Fibroblast of skin of left quadriceps (primary cell): ENCODE measurements at places on chromosomes 5 and 9.

DNA sequence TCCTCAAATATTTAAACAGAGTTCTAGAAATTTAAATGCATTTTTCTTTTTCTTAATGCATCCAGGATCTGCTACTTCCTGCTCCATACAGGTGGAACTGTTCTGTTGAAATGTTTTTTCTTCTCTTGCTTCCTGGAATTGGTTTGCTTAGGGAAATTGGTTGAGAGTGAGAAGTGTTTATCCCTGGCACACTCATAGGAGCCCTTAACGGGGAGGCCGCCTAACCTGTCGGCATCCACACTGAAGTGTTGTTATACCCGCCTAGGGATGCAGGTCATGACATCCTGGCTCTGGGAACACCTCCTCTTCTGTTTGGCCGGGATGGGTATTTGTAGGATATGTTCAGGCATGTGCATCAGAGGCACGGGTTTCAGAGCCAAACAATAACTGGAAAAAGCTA is 239.7 kb downstream of the GADD45G start:
- DNase-seq: no peak

DNA sequence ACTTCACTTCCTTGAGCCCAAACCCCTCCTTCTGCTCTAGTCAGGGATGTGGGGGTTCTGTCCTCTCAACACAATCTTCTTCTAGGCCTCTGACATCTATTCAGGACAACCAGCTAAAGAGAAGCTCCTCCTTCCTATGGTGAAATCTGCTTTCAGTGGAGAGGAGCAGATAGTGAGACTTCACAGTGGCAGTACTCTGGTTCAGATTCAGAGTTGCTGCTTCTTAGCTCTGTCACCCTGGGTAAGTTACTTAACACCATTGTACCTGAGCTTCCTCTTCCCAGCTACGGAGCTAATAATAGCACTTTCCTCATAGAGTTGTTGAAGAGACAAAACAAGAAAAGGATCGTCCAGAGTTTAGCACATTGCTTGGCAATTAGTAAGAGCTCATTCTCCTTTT is 77.3 kb upstream of the LARP1 start:
- no peak for DNase-seq

- peak; percentile 28 for DNase-seq
Measured at GRCh38 chr9:93642961-93643360, 66.6 kb downstream of the PHF2 start.

DNA sequence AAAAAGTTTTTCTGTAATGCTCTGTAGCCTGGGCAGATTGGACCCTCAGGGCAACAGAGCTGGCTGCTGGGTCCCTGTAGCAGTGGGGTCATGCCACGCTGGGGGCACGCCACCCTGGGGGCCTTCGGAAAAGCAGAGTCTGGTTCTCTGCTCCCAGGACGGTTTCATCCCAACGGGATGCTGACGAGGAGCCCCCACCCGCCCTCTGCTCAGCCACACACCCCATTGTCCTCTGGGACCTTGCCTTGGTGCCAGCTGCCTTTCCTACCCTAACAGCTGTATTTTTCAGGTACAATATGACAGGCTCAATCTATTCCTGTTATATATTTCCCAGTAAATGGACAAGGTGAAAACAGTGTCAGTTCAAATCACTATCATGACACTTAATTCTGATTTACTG is 29.0 kb upstream of the MVB12B start:
- no peak for DNase-seq

GRCh38 chr9:5976674-5977397 is 38.6 kb downstream of the RANBP6 start:
- DNase-seq: no peak

GRCh38 chr9:132016456-132016855 is 63.2 kb downstream of the MED27 start:
- no peak for DNase-seq

DNA sequence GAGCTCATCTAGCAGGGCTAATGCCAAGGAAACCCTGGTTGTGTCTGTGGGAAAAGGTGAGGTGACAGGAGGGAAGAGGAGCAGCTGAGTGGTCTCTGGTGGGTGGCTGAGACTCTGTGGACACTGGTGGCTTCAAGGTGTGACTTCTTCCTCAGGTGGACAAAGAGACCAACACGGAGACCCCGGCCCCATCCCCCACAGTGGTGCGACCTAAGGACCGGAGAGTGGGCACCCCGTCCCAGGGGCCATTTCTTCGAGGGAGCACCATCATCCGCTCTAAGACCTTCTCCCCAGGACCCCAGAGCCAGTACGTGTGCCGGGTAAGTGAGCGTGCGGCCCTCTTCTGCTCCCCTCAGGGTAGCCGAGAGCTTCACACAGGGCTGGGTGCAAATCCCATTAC is 31.1 kb upstream of the RARS1 start:
- no peak for DNase-seq

DNA sequence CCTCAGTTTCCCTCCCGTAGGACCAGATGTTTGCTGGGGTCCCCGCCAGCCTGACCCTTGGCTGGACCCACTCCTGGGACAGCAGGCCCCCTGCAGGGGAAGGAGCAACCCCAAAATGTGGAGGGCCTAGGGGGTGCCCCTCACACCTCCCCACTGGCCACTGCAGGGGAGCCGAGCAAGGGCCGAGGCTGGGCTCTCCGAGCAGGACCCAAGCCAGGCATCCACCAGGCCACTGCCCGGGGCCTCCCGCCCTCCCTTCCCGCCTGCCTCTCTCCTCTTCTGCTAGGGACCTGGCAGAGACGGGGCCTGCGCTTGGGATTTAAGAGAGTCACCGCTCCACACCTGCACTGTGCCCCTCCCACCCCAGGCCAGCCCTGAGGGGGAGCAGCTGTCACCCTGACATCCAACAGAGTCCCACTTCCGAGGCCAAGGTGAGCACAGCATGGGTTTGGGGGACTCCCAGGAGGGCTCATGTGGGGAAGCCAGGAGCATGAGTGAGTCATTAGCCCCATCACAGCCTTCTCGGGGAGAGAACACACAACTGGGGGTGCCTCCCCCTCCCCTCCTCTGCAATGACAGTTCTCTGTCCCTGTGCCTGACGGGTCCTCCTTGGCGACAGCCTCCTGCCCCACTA is 15.8 kb downstream of the SOHLH1 start:
- no peak for DNase-seq

GRCh38 chr9:75163764-75164163 is 75.5 kb downstream of the OSTF1 start:
- no peak for DNase-seq

DNA sequence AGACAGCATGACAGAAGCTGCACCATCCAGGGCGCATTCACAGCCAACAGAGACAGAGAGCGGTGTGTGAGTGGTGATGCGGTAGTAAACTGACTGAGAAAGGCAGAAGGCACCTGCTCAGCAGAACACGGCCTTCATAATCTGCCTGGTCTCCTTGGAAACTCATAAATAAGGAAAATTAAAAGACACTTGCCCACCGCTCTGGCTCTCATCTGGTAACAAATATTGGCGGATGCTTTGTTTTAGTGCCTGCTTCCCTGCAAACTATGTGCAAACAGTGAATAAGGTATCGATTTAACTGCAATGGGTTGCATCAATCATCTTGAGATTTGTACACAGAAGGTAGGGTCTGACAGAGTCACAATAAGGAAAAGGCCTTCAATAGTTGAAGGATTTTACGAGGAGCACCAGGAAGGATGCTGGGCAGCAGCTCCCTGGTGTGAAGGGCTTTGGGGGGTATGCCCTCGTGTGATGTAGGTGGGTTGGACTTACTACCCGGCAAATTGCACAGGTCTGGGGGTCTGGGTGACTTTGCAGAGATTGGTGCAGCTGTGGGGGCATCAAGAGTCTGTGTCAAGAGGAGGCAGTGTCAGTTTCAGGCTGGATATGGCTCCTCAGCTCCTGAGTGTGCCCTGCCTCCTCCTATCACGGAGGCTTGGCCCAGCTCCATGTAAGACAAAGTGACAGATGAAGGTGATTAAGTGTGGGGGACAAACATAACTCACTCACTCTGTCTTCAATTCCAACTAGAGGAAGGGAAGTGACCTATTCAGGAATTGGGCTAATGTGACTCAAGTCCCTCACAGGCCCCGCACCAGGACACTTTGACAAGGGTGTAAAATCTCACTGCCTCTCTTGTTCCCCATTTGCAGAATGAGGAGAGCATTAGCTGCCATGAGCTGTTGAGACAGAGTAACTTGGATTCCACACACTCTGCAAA is 166.7 kb downstream of the ICE1 start:
- no peak for DNase-seq

GRCh38 chr9:107489144-107489673 is 360 bp downstream of the KLF4 start:
- DNase-seq: no peak

DNA sequence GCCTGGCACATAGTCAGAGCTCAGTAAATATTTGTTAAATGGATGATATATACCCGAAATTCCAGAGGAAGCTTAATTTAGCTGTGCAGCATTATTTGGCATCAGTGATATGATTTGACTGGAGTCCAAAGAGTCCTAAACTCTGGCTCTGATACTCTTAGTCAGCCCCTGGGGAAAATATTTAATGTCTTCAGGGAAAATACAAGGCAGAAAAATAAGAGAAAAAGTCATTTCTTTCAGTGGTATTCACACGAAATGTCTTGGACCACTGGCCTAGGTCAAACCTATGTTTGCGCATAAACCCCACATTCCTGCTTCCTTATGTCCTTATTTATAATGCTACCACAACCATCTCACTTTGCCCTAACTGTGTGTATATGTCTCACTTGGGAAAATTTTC is 23.8 kb downstream of the GLRA1 start:
- DNase-seq: no peak

- no peak for DNase-seq
Measured at GRCh38 chr5:127931396-127931795, 152.2 kb upstream of the SLC12A2 start.

- DNase-seq: no peak
Measured at GRCh38 chr5:68217528-68217927, 2.0 kb downstream of the PIK3R1 start.

- DNase-seq: no peak
Measured at GRCh38 chr5:111585946-111586345, 73.6 kb upstream of the STARD4 start.

DNA sequence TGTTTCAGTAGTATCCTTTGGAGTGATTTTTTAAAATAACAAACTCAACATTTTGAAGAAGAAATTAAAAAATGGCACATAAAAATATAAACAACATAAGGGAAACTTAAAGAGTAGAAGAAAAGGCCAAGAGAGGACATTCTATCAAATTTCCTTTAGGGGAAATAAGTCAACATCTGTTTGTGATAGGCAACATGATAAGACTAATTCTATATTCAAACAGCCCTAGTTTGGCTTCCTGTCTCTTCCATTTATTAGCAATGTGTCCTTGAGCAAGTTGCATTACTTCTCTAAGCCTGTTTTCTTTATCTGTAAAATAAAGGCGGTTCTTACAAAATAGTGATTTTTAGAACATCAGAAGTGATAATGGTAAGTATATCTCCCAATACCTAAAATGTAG is 24.7 kb downstream of the TYRP1 start:
- no peak for DNase-seq

- DNase-seq: peak; percentile 74
Measured at GRCh38 chr9:4339357-4339756, 39.5 kb upstream of the GLIS3 start.

GRCh38 chr9:6605202-6605601 is 40.3 kb downstream of the GLDC start:
- DNase-seq: no peak

GRCh38 chr9:82106536-82106935 is 118.0 kb downstream of the SPATA31D1 start:
- DNase-seq: no peak

- peak; percentile 26 for DNase-seq
Measured at GRCh38 chr9:131773911-131774379, 34.1 kb upstream of the RAPGEF1 start.

DNA sequence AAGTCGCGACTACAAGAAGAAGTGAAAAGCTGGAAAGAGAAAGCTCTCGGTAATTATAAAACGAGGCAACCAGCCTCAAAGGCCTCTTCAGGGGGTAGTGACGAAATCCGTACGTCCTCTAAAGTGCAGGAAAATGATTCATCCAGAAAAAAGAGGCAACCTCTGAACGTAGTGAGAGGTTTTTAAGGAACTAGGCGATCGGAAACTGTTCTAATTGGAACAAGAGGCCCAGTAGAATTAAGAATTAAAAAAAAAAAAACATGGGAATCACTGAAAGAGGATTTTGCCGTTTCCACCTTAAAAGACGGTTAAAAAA is 1.0 kb downstream of the CSNK1A1 start:
- DNase-seq: no peak

DNA sequence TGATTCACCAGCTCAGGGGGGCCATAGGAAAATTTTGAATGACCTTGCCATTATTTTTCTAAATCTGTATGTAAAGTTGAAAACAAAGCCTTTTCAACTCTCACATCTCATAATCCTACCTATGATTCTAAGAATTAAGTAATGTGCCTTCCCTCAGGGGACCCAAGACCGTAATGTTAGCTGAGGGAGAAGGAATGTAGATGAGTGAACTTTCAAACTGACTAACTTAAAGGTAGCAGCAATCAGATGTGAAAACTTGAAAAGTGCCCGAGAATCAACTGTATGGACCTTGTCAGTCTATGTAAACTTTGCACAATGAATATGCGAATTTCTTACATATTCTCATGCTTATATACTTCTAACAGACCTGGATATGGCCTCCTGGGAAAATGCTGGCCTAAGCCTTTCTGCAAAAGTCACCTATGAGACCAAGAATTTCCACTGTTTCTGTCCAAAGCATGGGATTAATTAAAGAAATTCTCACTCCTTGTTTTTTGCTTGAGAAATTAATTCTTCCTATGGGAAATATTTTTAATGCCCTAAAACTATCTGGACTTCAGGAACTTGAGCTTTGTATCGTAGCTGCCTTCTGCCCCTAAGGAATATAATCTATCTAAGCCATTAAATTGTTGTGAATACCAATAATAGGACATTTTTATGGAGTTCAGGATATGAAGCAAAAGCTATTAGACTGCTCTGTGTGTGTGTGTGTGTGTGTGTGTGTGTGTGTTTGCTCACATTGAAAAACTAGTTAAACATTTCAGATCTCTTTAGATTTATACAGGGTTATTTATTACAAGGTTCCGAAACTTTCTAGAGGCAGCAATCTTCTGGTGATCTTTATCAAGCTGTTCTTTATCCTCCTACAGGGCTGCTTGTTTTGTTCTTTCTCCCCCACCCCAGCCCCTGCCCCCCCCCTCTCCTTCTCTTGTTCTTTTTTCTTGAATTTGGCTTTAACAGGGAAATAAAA is 169.1 kb upstream of the CLINT1 start:
- DNase-seq: no peak
